ENCODE measurements at places on chromosomes 16 and 17. TPM values are rescaled to one million over a fixed set of nuclear protein-coding genes. Genes with fewer than 3 reads are reported as not detected.

CENPT gene
- 10.2 TPM for total RNA-seq

CHRNE gene
- not detected for total RNA-seq

TEKT3 gene
- 0.56 TPM for total RNA-seq

EVPL gene
- 0.16 TPM for total RNA-seq

GRCh38 chr16:84839956-84840355 is 20.2 kb downstream of the CRISPLD2 start:
- DNase-seq, result no peak

- DNase-seq, result peak; percentile 42
Observed at GRCh38 chr17:9330611-9331271, 244.9 kb downstream of the STX8 start.

DNA sequence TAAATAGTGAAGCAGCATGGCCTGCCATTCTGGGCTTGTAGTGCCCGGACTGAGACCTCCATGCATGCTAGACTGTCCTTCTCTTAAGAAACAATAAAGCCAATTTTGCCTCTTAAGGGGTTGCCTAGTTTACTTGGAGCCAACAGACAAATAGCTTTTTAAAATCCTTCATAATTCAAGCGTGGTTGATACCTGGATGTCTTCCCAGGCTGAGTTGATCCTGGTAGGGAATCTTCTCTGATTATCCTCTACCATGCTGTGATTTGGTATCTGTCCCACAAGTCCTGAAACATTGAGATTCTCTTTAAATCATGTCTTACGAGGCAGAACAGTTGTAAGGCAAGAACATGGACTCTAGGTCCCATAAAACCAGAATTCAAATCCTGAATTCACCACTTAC is 359.6 kb upstream of the CCL2 start:
- DNase-seq, result no peak

All from SK-MEL-5 (cell line).